ENCODE measurements at places on chromosomes 3 and 15.

DNA sequence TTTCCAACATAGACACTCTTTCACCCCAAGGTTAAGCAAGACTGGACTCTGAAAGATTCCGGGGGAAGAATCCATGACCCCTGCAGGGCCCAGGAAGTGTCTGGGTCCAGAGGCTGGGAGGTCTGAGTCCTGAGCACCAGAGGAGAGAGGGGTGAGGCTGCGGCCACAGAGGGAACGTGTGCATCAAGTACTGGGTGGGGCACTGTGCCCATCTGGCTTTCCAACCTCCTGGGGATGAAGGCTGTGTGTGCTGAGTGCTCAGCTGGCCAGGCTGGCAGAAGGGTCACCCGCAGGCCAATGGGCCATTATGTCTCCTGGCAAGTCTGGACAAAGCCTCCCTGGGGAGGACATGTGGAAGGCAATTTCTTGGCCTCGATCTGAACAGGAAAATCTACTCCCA, 3.3 kb downstream of the CHRNA3 start:
- DNase-seq = no peak

- DNase-seq = peak; percentile 83
Observed at GRCh38 chr15:58298879-58299850, 132.6 kb upstream of the LIPC start.

- DNase-seq = peak; percentile 25
Observed at GRCh38 chr3:56894881-56895431, 93.2 kb upstream of the ARHGEF3 start.

GRCh38 chr3:111874177-111874820, 15.2 kb downstream of the PHLDB2 start:
- no peak for DNase-seq

GRCh38 chr3:5080779-5081550, 41.1 kb upstream of the ARL8B start:
- DNase-seq = no peak

GRCh38 chr3:17032407-17033034, 147.8 kb downstream of the PLCL2 start:
- no peak for DNase-seq

GRCh38 chr15:31366169-31366734, 39.6 kb downstream of the KLF13 start:
- no peak for DNase-seq

DNA sequence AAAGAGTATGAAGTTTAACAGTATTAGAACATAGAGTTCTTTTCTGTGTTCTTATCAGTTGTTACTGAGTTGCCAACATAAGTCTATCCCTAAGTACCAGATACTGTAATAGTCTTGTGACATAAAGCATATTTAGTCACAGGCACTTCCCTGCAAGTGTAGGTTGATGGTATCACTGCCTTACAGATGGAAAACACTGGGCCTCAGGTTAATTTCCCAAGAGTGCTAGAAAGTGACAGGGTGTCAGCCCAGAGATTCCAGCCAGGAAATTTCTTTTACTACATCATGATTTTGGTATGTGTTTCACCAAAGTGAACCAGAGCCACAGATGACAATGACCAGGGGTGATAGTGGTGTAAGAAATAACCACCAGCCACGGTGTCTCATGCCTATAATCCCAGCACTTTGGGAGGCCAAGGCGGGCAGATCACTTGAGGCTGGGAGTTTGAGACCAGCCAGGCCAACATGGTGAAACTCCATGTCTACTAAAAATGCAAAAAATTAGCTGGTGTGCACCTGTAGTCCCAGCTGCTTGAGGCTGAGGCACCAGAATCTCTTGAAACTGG, 3.2 kb downstream of the EIF1B start:
- DNase-seq = peak; percentile 49

- no peak for DNase-seq
Observed at GRCh38 chr3:10986592-10986991, 6.0 kb upstream of the SLC6A1 start.

DNA sequence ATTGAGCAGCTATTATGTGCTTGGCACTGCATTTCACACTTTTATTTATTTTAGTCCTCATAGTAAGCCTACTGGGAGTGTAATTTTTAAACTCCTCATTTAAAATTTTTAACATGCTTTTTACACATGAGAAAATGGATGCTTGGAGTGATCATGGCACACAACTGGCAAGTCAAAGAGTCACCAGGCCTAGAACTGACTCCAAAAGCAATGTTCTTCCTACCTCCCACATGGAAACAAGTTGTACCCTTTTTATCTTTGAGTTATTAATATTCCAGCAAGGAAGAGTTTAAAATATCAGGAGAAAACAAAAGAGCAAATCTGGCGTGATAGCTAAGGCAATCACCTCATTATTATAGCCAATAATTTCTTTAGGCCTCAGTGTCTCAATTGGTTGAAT, 100.6 kb downstream of the MEIS2 start:
- no peak for DNase-seq

DNA sequence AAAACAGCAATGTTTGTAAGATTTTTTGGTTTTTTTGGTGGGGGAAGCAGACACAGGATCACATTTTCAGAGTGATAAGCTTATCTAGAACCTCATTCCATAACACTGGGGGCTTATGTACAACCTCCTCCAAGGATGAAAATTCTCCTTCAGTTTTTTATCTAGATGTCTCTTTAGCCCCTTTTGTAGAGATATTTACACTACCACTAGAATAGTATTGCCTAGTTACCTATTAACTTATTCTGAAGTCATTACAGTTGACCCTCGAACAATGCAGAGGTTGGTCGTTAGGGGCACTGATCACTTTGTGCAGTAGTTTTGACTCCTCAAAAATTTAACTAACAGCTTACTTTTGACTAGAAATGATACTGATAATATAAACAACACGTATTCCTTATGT, 32.8 kb downstream of the IFT57 start:
- no peak for DNase-seq

- DNase-seq = no peak
Observed at GRCh38 chr3:93923006-93923405, 50.7 kb downstream of the PROS1 start.

- DNase-seq = peak; percentile 92
Observed at GRCh38 chr15:58524247-58524646, 92.5 kb downstream of the LIPC start.

DNA sequence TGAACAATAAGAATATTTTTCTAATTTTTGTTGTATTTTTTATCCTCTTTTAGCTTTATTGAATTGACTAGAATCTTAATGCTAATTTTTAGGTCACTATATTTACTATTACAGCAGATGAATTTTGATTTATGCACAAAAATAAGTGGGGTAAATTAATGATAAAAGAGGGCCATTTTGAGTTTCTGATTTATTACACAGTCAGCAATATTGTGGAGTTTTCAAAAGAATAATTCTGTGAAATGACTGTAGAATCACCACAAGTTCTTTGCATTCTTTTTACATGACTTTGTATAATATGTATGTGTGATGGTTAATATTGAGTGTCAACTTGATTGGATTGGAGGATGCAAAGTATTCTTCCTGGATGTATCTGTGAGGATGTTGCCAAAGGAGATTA, 812.4 kb upstream of the DPPA4 start:
- no peak for DNase-seq

DNA sequence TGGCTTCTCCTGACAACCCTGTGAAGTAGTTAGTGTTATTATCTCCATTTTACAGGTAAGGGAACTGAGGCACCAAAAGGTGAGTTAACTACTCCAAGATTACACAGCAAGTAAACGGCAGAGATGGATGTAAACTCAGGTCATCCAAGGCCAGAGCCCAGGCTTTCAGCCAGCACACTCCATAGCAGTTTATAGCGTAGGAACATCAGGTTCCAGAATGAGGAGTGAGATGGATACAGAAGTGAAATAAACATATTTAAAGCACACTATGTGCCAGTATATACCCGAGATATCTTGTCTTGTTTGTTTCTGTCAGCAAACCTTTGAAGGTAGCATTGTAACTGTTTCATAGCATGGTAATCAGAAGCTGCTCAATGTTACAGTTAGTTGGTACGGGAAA, 279.0 kb downstream of the OXSM start:
- no peak for DNase-seq
